ENCODE measurements at places on chromosomes 16 and 17. TPM values are rescaled to one million over a fixed set of nuclear protein-coding genes. Genes with fewer than 3 reads are reported as not detected.
A peak's percentile ranks its signal among the peaks of the same experiment; 100 is the strongest.

DNA sequence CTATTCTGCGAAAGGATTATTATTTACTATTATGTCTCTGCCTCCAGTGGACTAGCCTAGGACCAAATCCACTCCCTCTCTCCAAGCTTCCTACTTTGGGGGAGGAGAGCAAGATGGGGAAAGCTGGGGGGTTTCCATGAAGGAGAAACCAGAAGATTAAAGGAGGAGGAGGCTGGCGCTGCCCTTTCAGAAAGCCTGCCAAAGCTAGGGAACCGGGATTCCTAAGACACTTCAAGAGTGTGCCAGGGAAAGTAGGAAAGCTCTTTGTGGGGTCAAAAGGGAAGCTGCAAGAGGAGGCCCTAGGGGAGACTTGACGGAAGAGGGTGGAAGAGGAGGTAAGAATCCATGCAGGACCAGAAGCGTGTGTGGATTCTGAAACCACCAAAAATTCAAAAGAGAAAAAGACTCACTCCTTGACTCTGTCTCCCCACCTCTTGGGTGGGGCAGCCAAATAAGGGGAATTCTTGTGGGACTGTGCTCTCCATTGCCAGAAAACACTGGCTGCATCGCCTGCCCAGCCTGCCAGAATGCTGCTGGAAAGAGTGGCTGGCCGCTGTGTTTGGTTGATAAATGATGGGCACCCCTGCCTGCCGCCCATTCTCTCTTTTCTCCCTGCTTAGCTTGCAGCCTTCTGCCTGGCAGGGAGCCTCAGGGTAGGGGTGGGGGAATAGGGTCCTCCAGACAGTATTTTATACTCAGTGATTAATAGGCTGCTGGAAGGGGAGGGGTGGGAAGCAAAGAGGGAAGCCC, 11.8 kb upstream of the KAT7 start:
- DNase-seq: no peak

- DNase-seq: no peak
Measured at GRCh38 chr17:36493956-36494355, 7.5 kb downstream of the ZNHIT3 start.

GP1BA gene
- total RNA-seq: 0.15 TPM

SEC14L5 gene
- total RNA-seq: 9.4 TPM

- peak; percentile 80 for DNase-seq
Measured at GRCh38 chr16:67396159-67397035, 3.1 kb upstream of the TPPP3 start.

DNA sequence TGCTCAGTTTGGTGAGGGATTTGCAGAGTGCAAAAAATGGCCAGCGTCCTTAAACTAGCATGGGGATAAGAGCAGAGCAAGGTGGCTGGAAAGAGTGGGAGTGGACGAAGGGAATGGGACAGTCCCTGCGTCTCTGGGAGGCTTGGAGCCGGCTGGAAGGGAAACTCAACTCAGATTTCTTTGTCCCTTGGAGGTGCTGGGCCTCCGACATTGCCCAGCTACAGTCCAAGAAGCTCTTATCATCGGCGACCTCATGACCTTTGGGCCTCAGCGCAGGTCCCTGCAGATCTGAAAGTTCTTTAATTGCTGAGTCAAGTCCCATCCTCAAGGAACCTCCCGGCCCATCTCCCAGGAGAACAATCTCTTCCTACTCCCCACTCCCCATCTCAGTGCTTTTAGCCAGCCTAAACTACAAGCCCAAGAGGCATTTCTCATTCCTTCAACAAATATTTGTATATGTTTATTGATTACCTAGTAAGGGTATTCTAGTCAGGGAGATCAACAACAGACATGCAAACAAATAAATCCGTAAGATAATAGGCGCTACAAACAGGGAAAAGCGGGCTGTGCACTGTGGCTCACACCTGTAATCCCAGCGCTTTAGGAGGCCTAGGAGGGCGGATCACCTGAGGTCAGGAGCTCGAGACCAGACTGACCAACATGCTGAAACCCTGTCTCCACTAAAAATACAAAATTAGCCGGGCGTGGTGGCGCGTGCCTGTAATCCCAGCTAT, 985 bp upstream of the TMEM107 start:
- DNase-seq: no peak

TAX1BP3 gene
- total RNA-seq: 178 TPM

DNA sequence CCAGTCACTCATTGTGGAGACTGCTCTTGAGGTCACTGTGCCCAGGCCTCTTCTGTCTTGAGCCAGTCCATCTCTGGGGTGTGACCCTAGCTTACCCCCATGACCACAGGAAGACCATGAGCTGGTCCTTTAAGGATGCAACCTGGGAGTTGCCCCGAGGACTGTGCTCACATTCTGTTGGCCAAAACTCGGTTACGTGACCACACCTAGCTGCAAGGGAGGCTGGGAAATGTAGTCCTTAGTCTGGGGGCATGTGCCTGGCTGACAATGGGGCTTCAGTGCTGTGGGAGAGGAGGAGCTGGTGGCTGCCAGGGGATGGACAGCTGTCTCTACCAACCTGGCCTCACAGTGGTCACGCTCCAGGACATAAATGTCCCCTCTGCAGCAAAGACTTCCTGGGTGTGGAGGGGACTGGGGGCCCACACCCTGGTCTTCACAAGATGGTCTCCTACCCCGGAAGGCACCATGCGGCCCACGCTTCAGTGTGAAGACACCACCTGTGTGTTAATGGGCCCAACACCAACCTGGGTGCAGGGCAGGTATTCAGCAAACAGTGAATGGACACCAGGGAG, 55.4 kb downstream of the JPH3 start:
- no peak for DNase-seq

SNAI3 gene
- total RNA-seq: 1.4 TPM

DNA sequence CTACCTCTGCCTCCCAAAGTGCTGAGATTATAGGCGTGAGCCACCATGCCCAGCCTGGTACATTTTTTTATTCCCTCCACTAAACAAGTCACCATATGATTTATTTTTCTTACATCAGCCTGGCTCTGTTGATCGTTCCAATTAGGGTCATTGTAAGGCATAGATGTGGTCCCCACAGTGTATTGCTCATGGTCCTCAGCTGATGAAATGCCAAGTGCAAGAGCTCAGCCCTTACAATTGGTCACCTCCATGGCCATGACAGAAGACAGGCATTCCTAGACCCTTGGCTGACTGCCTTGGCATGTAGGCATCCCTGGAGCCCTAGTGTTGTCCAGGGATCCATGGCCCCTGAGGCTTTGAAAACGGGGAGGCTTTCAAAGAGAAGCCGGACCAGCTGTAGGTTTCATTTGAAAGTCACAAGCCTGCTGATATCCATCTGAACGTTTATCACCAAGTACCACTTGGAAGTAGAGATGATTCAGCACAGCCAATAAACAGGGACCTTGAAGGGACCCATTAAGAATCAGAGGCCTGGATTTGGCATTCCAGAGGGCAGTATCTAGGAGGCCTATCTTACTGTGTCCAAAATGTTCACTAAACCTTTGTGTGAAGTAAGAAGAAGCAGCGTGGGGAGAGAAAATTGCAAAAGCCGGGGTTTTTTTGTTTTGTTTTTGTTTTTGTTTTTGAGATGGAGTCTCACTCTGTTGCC, 20.6 kb upstream of the PRKCA start:
- DNase-seq: no peak

DNA sequence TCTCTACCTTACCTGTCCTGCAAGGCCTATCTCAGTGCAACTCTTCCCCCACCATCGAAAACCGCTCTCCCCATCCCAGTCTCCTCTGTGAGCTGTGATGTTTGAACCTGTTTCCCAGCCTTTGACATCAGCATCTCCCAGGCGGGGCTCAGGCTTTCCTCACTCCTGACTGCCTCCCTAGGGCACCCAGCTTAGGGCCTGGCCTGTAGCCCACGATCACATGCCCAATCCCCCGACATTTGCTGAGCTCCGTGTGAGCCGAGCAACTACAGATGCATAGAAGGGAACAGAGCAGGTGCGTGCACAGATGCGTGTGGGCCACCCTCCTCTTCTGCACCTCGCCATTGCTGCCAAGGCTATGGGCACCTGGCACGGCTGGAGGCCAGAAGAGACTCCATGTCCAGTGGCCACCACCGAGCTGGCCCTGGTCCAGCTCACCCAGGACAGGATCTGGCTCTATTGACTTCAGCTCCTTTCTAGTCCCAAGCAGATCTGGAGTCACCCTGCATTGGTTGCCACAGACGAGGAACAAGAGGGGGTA, 35.5 kb upstream of the CMIP start:
- DNase-seq: no peak

DNA sequence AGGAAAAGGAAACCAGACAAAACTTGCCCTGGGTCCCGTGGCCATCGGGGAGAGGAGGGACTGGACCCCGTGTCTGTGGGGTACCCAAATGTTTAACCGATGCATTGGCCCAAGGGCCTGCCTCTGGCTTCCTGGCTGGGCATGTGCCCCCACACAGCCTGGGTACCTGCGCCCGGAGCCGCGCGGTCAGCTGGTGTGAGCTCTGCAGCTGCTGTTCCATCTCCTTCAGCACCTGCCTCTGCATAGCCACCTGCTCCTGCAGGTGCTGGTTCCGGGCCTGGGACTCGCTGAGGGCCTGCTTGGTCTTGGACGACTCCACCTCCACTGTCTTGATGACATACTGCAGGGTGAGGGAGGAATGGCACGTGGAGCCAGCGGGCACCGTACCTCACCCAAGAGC, 31.9 kb downstream of the KIFC3 start:
- DNase-seq: no peak

DNA sequence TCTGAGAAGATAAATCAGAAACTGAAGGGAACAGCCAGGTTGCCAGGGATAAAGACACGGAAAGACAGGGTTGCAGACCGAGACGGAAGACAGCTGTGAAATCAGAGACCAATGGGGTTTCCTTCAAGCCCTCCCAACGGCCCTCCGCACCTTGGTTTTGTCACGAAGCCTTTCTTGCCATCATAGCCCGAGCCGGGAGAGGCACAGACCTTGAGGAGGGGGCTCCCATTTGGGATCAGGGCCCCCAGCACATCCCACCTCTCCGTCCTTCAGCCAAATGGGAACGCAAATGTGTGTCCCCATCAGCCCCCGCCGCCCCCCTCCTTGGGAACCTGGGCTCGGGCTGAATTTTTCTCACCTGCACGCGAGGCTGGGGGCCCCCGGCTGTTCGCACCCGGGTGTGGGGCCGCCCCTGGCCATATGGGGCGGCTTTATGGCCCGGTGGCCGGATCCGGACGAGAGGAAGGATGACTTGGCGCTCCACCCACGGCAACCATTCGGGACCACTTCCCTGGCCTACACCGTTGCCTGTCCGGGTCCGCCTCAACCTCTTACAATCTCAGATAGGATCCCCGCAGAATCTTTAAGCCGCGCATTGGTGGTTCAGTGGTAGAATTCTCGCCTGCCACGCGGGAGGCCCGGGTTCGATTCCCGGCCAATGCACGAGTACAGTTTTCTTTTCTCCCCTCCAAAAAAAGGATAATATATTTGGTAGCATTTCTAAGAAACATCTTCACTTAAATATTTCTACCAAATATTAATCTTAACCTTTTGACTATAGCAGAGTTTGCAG, 1.4 kb upstream of the HES7 start:
- peak; percentile 76 for DNase-seq

DNA sequence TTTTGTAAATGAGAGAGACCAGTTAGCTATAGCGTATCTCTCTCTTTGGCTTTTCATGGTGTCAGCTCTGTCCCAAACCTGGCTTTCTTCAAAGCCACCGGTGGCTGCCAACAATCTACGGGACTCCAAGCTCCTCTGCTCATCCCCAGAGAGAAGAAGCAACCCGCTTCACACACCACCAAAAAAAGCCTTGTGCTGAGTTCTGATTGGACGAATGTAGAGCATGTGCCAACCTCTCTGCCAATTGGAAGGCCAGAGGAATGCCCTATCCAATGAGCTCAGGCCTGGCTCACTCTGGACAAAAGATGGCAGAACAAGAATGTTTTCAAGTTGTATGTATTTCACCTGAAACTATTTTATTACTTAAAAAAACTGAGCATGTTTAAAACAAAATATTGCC, 202.4 kb downstream of the C16orf95 start:
- no peak for DNase-seq

GRCh38 chr16:57427307-57427706, 19.9 kb downstream of the CIAPIN1 start:
- no peak for DNase-seq

GRCh38 chr16:50550035-50550434, 1.8 kb downstream of the NKD1 start:
- no peak for DNase-seq

DNA sequence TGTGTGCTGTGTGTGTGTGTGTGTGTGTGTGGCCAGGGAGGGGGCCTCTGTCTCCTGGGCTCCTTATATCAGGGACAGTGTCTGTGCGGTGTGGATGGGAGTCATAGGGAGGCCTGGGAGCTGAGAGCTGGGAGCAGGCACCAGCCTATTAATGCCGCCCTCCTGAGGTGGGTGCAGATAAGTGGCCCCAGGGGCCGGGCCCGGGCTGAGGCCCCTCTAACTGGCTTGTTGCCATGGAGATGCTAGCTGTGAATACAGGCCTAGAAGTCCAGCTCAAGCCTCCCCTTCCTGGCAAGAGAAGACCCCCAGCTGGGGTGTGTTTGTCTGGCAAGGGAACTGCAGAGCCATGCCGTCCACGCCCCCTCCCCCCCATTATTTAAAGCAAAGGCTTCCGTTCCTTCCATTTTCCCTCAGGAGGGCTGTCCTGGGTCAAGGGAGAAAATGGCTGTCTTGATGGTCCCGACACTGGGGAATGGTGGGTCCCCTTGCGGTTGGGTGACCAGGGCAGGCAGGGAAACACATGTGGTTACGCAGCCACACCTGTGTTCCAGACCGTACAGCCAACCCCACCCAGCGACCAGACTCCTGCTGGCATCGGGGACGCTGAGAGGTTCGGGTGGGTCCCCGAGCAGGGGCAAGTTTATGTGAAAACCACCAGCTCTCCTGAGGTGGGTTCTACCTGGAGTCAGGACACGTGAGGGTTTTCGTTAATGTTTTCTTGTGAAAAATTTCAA, 141.1 kb downstream of the MRM1 start:
- DNase-seq: no peak

STH gene
- not detected for total RNA-seq

DNA sequence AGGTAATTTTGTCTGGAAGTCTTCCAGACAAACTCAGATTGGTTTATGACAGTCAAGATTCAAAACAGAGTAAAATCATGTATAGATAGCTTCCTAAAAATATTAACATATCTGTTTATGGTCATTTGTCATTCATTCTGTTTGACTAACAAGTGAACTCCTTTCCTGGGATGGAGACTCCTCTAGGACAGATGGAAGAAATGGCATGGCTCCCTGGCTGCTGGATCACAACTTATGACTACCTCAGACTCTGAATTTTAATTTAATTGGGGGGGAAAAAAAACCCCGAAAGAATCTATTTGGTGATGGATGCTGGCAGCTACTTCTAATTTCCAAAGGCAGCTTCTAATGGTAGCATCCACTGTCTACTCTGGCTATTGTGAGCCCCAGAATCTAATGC, 34.6 kb downstream of the PHLPP2 start:
- DNase-seq: no peak

CASKIN1 gene
- total RNA-seq: 4.3 TPM

GRCh38 chr16:89476811-89477261, 13.5 kb downstream of the ANKRD11 start:
- DNase-seq: no peak

DNA sequence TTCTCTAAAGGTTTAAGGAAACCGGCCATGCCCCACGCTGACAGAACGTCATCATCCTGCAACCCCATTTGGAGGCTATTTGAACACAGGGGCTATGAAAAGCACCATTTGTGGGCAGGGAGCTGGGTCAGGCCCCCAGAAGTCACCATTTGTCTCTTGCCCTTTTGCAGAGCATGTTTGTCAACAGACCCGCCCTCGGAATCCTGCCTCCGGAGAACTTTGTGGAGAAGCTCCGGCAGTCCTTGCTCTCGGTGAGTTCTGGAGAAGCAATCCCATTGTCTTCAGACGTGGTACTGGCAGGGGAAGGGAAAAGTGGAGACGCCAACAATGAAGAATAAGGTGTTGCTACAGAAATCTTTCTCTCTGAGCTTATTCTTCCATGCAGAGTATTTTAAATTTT, 33.5 kb downstream of the TMEM186 start:
- no peak for DNase-seq
